T-helper 2 cell treated with Interferon-gamma antibody and Interleukin-4, amounts not matched to agents 100 ng/mL and 5 ng/mL, for 36 hours (primary cell): ENCODE measurements at places on chromosomes 1 and 21. TPM values are rescaled to one million over a fixed set of nuclear protein-coding genes. Genes with fewer than 3 reads are reported as not detected.

ARHGAP30 gene
- 266 and 271 TPM in 2 replicates for total RNA-seq

DNM3 gene
- total RNA-seq, result 1.3 and 1.5 TPM in 2 replicates

HRNR gene
- not detected in 2 replicates for total RNA-seq

LRRC71 gene
- total RNA-seq, result not detected in 2 replicates

BGLAP gene
- total RNA-seq, result 2.0 and 2.9 TPM in 2 replicates

RGSL1 gene
- total RNA-seq, result not detected in 2 replicates

NTPCR gene
- total RNA-seq, result 28.5 and 30.6 TPM in 2 replicates

BECN2 gene
- total RNA-seq, result not detected in 2 replicates

FCRL1 gene
- total RNA-seq, result 0.09 TPM in 1 of 2 replicates, not detected in the other

SIK1 gene
- total RNA-seq, result 3.4 and 3.8 TPM in 2 replicates

OR2T33 gene
- not detected in 2 replicates for total RNA-seq

OR2T29 gene
- total RNA-seq, result not detected in 2 replicates

SEC16B gene
- not detected in 2 replicates for total RNA-seq

FAM131C gene
- 0.41 and 0.45 TPM in 2 replicates for total RNA-seq

HPCAL4 gene
- 1.0 and 1.1 TPM in 2 replicates for total RNA-seq

SLC44A3 gene
- 0.30 TPM in 1 of 2 replicates, not detected in the other for total RNA-seq

TENT5C gene
- 8.5 and 8.6 TPM in 2 replicates for total RNA-seq

KRTCAP2 gene
- 220 and 221 TPM in 2 replicates for total RNA-seq

LINGO4 gene
- total RNA-seq, result not detected in 2 replicates

KCNK1 gene
- 6.0 and 6.8 TPM in 2 replicates for total RNA-seq

MRPL24 gene
- 71.9 and 75.7 TPM in 2 replicates for total RNA-seq

GABRD gene
- total RNA-seq, result 0.18 TPM in 1 of 2 replicates, not detected in the other

PPP1R15B gene
- total RNA-seq, result 62.9 and 65.5 TPM in 2 replicates

MROH9 gene
- not detected in 2 replicates for total RNA-seq

PGLYRP3 gene
- not detected in 2 replicates for total RNA-seq

UBXN11 gene
- total RNA-seq, result 31.9 and 32.2 TPM in 2 replicates

SPRR2A gene
- not detected in 2 replicates for total RNA-seq

S100A8 gene
- not detected in 2 replicates for total RNA-seq

SLC1A7 gene
- not detected in 2 replicates for total RNA-seq

NPPB gene
- not detected in 2 replicates for total RNA-seq

SPRR2D gene
- not detected in 2 replicates for total RNA-seq

CA14 gene
- not detected in 2 replicates for total RNA-seq

KCNT2 gene
- total RNA-seq, result not detected in 2 replicates

NUDT17 gene
- total RNA-seq, result 2.8 and 4.0 TPM in 2 replicates

C1orf94 gene
- not detected in 2 replicates for total RNA-seq
